ENCODE measurements at places on chromosomes 13 and 19.
A peak's percentile ranks its signal among the peaks of the same experiment; 100 is the strongest.

DNA sequence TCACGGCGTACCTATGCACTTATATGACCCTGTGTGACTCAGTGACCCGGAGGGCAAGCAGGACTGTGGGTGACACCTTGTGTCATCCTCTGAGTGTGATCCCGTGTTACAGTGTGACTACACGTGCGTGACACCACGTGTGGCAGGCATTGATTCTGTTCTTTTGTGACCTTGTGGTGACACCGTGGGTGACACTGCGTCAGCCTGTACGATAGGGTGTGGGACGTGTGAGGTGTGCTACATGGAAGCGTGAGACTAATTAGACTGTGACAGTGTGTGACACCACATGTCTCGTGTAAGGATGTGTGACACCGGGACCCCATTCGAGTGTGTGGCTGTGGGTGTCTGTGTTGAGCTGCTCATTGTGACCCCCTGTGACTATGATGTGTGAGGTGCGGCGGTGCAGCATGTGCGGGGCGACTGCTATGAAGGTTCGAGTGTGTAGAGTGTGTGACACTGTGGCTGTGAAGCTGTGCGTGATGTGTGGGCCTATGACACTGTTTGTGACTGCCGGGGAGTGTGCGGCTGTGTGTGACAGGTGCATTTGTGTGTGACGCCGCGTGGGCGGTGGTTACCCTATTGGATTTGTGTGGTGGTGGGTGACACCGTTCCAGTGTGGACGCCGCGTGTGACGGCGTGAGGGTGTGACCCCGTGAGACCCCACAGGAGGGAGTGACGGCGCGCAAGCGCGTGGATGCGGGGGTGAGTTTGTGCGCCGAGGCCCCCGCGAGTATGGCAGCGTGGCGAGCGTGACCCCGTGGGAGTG, 399 bp upstream of the SPTBN4 start:
- DNase-seq: peak; percentile 64

DNA sequence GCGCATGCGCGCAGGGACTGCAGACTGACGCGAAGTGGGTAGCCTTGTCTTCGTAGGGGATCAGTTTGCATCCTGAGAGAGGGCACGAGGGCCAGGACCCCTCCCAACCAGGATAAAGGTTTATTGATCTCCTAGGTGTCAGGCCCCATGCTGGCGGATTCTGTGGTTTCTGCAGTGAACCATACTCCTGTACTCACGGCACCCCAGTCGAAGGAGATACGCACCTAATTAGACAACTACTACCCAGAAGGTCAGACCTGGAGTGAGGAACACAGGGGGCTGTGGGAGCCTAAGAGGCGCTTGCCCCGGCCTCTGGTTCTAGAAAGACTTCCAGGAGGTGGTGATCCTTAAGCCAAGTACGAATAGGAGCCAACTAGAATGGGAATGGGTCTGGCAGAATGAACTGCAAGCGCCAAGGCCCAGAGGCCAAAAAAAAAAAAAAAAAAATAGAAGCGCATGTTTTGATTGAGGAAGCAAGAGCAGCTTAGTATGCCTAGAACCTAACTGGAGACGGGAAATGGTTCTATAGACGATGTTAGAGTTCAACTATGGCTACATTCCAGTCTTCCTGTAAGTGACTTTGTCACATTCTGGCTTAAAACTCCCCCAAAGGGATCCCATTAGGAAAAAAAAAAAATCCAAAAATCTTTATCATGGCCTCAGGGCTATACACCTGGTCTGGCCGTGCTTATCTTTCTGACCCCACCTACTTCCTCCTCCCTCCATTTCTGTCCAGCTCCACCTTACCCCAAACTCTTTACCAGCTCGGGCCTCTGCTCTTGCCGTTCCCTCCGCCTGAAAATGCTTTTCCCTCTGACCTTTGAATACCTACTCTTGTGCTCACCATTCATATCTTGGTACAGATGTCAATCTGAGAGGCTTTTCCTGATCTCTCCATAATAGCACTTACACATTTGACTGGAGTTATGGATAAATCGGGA, 902 bp upstream of the ZNF428 start:
- DNase-seq: no peak

DNA sequence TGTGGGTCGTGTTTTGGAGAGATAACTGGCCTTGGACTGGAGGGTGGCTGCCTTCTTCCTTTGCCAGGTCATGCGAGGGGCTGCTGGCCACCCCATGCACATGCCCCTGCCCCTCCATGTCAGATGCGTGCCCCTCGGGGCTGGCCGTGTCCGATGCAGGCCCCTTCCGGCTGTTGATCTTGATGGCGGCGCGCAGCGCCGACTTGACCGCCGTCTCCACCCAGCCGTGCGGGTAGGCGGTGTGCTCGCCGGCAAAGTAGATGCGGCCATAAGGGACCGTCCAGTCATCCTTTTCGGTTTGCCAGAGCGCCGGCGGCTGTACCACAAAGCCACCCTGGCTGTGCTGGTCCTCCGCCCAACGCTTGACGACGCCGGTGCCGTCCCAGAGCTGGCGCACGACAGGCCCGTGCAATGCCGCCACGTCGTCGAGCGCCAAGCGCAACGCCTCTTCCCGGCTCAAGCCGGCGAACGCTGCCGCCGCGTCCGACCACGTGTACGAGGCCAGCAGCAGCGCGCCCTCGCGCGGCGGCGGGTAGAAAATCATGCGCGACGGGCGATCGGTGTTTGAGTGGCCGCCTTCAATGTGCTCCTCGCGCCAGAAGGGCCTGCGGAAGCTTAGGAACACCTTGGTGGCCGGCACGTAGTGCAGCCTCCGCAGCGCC, 6.9 kb downstream of the IL4I1 start:
- peak; percentile 70 for DNase-seq

DNA sequence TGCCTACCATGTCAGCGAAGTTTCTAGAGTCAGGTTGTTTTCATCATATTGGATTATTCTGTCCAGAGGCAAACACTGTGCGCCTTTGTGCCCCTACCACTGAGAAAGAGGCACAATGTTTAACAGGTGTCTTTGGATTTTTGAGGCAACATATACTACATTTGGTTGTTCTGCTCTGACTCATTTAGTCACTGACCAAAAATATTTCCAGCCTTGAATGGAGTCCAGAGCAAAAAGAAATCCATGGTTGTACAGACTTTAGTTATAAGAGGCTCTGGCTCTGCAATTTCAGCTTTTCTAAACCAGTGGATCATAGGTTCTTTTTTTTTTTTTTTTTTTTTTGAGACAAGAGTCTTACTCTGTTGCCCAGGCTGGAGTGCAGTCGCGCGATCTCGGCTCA, 35.7 kb downstream of the LACC1 start:
- no peak for DNase-seq

- DNase-seq: no peak
Observed at GRCh38 chr19:58330458-58330857, 3.7 kb downstream of the ZSCAN22 start.

DNA sequence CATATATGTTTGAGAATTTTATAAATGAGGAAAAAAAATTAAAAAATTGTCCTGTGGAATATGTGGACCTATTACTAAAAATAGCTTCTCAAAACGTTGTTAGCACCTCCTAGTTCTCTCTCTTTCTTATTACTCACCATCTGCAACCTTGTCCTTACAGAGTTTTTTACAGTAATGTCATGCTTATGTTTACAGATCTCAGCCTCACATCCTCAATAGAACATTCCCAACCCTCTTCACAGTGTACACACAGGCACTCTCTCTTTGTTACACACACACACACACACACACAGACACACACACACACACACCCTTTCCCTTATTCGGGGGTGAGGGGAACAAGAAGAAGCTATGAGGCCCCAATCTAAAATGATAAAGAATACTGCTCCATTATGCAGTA, 197.7 kb downstream of the SLITRK6 start:
- no peak for DNase-seq

DNA sequence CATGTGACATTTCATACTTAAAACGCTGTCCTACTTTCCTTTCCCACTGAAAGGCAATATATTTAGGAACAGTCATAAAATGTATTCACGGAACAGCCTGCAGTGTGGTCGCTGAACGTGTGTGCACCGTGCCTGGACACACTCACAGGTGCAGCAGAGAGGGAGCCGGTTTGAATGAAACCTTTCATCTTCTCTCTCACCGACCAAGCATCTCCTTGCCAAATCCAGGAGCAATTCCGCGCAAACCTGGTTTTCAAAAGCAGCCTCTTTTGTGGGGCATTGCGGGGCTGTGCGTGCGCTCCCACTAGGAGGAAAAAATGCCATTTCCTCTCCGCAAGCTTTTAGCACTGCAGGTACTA, 1.0 kb downstream of the DCLK1 start:
- no peak for DNase-seq

DNA sequence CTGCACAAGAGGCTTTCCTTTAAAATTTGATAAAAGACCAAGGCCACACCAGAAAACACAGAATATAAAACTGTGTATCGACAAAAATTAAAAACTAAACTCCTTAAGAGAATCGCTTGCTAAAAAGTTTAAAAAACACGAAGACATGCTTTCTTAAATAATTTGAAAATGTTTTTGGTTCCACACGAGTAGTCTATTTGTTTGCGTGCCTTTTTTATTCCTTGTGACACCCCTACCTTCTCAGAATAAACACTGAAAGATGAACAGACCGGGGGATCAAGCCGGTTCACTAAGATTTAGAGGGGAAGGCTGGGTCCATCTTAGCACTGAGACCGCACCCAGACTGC, 256.4 kb upstream of the STARD13 start:
- DNase-seq: no peak

- no peak for DNase-seq
Observed at GRCh38 chr19:1699998-1700732, 47.8 kb upstream of the TCF3 start.

DNA sequence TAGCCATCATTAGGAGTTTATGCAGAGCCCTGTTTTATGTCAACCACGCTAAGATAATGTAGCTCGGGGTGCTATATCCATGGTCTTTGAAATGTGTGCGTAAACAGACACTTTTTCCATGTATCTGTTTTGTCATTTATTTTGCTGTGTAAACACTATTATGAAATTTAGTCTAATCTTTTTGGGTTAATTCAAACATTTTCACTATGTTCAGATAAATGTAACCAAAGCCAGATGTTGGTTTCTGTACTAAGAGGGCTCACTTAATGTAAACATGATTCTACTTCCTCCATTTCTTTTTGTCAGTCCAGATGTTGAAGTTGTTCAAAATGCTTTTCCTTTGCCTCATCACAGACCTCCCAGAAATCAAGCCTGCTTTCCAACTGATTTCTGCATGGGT, 499.5 kb upstream of the GPC6 start:
- no peak for DNase-seq

DNA sequence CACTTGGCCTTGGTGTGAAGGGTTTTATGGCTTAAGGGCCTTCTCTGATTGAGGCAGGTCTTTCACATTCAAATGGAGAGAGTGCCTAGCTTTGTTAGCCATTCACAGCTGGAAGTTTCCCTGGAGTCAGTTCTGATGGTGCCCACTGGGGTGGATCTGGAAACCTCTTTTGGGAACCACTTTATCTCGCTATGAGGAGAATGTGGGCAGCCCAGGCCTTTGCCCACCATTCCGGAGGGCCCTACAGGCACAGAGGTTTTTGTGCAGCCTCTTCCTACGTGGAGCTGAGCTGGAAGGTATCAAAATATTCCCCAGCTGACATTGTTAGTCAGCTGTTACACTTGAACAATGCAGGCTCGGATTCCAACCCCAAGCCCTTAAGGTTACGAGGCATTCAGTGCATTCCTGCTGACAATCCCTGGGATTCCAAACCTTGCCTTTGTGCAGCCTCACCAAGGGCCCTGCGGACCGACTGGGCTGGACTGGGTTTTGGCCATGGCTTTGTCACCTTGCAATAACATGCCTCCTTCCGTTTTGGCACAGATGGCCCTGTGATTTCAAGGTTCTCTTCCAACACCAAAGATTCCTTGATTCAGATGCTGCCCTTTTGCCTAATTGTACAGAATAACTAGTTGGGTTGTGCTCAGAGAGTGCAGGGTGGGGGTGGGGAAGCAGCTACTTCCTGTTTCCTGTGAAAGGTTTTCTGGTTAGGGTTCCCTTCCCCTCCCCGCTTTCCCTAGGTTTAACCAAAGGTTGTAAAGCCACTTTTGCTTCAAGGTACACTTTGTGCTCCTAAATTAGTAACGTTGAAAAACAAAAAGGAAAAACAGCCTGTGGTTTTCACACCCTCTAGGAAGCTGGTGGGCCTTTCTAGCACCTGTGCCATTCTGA, 27.0 kb downstream of the SAE1 start:
- no peak for DNase-seq

DNA sequence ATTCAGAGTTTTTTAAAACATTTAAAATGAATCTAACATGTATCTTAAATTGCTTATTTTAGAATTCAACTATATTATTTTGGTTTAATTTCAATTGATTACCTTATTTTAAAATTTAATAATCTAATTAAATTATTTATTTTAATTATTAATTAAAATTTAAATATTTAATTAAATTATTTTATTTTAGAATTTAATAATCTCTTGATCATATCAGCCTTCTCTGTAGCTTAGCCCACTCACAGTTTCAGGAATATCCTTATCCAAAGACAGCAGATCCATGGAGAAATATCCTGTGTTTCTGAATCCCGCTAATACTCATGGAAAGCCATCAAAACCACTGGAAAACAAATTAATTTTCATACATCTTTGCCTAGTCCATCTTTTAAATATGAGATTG, 1669.2 kb downstream of the PCDH9 start:
- DNase-seq: no peak

DNA sequence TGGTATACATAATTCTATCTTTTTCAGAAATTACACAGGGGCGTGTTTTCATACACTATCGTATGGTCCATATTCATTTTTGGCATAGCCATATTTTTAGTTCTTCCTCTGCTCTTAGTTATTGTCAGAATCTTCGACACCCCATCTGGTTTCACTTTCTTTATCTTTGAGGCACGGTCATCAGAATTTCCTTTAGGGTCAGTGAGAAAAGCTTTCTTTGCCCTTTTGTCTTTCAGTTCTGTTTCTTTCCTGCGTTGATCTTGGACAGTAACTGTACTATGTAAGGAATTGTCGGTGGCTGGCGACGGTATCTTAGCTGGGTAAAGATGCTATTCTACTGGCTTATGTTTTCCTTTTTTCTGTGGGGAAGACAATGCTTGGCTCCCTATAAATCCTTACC, 10.6 kb upstream of the KIR2DL4 start:
- DNase-seq: no peak

GRCh38 chr13:74487091-74487722, 353.0 kb upstream of the KLF12 start:
- no peak for DNase-seq

DNA sequence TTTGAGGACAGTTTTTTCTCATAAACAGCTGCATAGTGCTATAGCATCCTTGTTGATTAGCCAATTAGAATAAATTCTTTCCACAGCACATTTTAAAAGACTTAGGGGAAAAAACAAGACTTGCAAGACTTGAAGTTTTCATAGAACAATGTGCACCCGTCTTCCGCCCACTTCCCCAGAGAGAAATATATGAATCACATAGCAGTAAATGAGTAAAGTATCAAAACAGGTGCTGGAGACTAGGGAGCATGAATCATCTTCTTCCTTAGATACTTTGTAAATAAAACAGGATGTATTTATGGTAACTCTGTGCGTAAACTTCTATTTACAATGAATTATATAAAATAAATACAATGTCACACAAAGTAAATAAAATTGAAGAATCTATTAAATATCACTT, 75.1 kb downstream of the COL4A2 start:
- no peak for DNase-seq

GRCh38 chr19:15636026-15636425, 4.7 kb upstream of the CYP4F3 start:
- DNase-seq: no peak

- DNase-seq: no peak
Observed at GRCh38 chr19:6580313-6580712, 10.6 kb downstream of the CD70 start.

GRCh38 chr19:56110515-56111448, 10.3 kb downstream of the ZNF787 start:
- no peak for DNase-seq

GRCh38 chr19:33343859-33344572, 29.5 kb upstream of the CEBPG start:
- DNase-seq: no peak

Data from naive B cell (primary cell).